ENCODE measurements at places on chromosomes 16 and 17. TPM values are rescaled to one million over a fixed set of nuclear protein-coding genes. Genes with fewer than 3 reads are reported as not detected.

The PKMYT1 gene
- total RNA-seq = 8.2 TPM

The SHCBP1 gene
- 7.4 TPM for total RNA-seq

The SLFN11 gene
- 14.7 TPM for total RNA-seq

The LRRC75A gene
- total RNA-seq = 12.1 TPM

The PIP4K2B gene
- total RNA-seq = 101 TPM

The ZFP3 gene
- 11.7 TPM for total RNA-seq

The TXNL4B gene
- total RNA-seq = 19.2 TPM

The MYADML2 gene
- 3.1 TPM for total RNA-seq
